ENCODE measurements at places on chromosomes 13 and 19.

DNA sequence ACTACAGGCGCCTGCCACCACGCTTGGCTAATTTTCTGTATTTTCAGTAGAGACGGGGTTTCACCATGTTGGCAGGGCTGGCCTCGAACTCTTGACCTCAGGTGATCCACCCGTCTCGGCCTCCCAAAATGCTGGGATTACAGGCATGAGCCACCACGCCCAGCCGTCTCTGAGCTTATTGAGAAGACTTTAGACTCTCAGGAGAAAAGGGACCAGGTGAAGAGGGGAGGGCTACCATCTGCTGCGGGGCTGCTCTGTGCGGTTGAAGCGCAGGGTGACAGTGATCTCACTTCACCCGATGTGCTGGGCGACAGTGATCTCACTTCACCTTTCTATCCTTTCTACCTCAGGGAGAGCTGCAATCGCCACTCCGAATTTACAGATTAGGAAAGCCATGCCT, 25.3 kb downstream of the PDCD5 start:
- DNase-seq, result no peak

GRCh38 chr13:87129602-87130300, 541.4 kb upstream of the SLITRK5 start:
- no peak for DNase-seq

DNA sequence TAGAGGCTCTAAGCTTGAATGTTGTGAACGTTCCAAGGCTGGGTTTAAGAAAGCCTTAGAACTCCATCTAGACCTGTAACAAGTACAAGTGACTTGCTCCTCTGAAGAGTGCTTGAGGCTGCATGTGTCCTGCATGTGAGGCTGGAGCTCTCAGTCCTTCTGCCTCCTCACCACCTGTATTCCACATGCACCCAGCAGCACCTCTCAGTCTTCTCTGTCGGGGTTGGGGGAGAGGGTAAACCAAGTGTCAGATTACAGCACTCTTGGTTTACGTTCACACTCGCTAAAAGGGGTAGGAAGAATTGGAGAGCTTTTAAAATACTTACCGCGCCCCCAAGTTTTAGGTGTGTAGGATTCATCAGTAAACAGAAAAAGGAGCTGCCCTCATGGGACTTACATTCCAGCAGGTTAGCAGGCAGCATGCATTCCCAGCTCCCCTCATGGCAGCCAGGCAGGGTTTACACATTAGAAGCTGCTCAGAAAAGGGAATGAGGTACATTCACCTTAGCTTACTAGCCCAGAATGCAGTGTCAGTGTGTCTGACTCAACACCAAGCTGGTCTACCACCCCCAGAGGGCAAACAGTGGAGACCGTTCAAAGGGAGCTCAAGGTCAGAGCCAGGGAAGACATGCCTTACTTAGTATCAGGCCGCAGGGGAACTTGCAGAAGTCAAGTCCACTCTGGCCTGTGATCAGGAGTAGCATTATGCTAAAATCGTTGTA, 248.1 kb downstream of the PCCA start:
- no peak for DNase-seq

DNA sequence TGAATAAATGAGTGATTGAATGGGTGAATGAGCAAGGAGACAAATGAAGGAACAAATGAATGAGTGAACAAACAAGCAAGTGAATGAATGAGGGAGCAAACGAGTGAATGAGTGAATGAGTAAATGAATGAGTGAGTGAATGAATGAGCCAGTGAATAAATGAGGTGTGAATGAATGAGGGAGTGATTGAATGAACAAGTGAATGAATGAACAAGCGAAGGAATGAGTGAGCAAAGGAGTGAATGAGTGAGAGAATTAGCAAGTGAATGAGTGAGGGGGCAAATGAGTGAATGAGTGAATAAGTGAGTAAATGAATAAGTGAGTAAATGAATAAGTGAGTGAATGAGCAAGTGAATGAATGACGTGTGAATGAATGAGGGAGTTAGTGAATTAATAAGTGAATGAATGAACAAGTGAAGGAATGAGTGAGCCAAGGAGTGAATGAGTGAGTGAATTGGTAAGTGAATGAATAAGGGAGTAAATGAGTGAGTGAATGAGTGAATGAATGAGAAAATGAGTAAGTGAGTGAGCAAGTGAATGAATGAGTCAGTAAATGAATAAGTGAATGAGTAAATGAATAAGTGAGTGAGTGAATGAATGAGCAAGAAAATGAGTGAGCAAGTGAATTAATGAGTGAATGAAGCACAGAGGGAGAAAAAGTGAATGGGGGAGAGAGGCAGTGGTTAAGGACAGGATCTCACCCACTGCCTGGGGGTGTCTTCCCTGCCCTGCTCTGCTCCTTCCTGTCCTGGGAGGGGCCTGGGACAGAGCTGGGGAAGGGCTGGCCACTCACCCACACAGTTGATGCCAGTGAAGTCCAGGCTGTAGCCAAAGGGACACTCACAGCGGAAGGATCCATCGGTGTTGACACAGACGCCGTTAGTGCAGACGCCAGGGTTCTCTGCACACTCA, 36.4 kb downstream of the CCL25 start:
- DNase-seq, result no peak

DNA sequence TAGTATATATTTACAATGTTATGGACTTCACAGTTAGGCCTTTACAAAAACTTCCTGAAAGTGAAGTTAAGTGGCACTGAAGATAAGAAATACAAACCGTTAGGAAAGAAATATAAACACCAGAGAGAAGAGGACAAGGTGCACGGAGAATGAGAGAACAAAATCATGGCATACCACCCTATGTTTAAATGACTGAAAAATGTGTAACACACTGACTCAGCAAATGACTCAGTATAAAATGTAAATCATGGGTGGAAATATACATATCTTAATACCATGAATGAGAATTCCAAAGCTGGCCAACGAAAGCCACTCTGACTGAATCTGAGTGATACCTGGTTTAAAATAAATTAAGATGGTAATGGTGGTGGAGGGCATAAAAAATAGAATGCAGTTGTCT, 260.8 kb downstream of the DNAJC15 start:
- no peak for DNase-seq

- no peak for DNase-seq
These were observed 799 bp downstream of the PVR start for GRCh38 chr19:44644402-44645016.

- no peak for DNase-seq
These were observed 2.2 kb downstream of the FFAR1 start for GRCh38 chr19:35349614-35350521.

- no peak for DNase-seq
These were observed 706.5 kb upstream of the MIR17HG start for GRCh38 chr13:90640976-90641375.

DNA sequence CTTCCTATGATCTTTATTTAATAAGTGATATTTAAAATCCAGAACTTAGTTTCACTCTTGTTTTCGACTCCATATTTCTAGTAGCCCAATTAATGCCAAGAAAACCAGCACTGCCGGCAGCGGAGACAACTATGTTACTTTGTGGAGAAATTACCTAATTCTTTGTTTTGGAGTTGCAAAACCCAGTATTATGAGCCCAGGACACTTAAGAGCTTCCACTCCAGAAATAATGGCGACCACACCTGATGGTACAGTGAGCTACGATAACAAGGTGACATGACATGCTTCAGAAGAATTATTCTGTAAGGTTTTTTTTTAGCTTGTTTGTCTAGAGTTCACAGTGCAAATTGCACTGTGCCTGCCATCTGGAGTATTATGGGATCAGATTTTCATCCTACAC, 136.4 kb downstream of the ZAR1L start:
- no peak for DNase-seq

DNA sequence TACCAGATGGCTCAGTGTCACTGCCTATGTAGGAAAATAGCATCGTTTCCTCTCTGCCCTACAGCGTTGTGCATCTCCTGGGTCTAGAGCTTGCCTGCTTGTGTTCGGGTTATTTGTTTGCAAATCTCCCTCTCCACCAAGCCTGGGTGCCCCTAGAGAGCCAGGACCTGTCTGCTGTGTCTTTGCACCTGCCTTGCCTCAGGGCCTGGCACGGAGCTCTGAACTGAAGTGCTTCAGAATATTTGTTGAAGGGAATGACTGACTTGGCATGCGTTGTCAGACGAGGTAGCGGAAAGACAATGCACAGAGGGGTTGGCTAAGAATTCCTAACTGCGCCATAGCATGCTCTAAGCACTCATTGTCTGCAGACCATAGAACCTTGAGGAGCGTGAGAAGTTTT, 263.4 kb downstream of the FGF9 start:
- DNase-seq, result no peak

DNA sequence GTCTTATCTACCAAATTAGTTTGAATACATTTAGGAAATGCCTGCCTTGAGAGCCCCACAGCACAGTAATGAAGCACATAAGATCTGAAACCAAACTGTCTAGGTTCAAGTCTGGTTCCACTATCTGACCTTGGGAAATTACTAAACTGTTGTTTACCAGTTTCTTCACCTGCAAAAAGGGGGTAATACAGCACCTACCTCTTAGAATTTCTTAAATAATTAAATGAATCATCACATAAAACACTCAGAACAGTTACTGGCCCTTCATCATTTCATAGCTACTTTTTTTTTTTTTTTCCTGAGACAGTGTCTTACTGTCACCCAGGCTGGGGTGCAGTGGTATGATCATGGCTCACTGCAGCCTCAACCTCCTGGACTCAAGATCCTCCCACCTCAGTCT, 59.6 kb downstream of the USP12 start:
- no peak for DNase-seq

GRCh38 chr13:98785405-98785804, 32.9 kb upstream of the SLC15A1 start:
- DNase-seq, result no peak

GRCh38 chr13:72920097-72920496, 138.2 kb downstream of the PIBF1 start:
- no peak for DNase-seq

DNA sequence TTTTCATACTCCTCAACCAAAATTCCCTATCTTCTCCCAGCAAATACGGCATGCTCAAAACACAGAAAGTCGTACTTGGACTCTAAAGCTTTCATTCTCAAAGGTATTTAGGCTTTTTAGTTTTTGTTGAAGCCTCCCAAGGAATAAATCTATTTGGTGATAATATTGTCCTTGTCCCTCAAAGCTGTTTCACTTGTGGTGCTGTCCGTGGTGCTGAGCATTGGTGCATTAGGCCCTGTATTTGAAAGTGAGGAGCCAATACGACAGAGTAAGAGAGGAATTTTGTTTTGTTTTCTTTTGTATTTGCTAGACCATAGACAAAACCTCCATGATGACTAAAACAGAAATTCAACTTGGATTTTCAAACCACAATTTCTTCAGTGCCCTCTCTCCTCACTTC, 3.2 kb upstream of the LGALS13 start:
- no peak for DNase-seq

GRCh38 chr19:19256072-19256969, 16.8 kb downstream of the TM6SF2 start:
- no peak for DNase-seq

DNA sequence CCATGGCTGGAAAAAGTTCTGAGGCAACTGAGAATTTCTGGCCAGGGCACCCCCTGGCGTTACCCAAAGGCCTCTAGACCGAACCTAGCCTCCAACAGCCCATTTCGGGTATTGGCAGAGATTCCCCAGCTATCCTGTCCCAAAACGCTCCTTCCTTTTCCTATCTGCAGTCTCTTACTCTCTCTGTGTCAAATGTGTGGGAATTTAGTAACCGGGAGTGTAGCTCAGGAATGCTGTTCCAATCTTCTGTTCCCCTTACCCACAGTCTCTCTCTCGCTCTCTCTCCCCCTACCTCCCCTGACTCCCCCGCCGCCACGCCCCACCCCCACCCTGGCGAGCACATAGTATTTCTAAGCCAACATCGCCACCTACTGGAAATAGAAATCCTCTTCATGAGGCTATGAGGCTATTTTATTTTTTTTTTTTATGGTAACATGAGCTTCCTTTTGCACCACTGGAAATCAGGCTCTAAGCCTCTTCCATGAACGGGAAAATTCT, 27.0 kb downstream of the OXGR1 start:
- DNase-seq, result no peak

DNA sequence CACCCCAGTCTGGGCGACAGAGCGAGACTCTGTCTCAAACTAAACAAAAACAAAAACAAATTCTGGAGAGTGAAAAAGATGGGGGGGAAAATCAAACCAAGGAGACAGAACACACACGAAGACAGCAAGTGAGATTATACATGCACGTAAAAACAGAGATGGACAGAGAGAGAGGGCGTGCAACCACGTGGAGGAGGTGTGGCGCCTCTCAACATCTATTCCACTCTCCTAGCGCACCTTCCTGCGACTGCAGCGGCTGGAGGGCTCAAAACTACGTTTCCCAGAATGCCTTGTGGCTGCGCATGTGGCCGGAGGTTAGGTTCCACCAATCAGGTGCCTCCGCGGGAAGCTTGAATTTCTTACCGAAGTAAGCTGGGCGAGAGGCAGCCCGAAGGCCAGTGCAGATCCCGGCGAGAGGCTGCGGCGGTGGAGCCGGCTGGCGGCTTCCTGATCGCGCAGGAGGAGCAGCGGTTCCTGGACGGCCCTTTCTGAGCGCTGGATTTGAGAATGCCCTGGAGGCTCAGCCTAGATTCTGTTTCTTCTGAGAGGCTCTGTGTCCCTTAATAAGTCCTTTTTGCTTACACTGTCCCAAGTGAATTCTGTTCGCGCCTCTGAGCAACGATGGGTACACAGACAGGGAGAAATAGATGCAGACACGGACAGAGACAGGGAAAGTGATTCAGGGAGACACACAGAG, 13.1 kb upstream of the NANOS2 start:
- no peak for DNase-seq

GRCh38 chr13:85666356-85666755, 132.9 kb downstream of the SLITRK6 start:
- no peak for DNase-seq

- DNase-seq, result no peak
These were observed 14.9 kb downstream of the LAIR2 start for GRCh38 chr19:54517483-54517882.

GRCh38 chr19:50310759-50311465, 18.3 kb downstream of the KCNC3 start:
- no peak for DNase-seq

DNA sequence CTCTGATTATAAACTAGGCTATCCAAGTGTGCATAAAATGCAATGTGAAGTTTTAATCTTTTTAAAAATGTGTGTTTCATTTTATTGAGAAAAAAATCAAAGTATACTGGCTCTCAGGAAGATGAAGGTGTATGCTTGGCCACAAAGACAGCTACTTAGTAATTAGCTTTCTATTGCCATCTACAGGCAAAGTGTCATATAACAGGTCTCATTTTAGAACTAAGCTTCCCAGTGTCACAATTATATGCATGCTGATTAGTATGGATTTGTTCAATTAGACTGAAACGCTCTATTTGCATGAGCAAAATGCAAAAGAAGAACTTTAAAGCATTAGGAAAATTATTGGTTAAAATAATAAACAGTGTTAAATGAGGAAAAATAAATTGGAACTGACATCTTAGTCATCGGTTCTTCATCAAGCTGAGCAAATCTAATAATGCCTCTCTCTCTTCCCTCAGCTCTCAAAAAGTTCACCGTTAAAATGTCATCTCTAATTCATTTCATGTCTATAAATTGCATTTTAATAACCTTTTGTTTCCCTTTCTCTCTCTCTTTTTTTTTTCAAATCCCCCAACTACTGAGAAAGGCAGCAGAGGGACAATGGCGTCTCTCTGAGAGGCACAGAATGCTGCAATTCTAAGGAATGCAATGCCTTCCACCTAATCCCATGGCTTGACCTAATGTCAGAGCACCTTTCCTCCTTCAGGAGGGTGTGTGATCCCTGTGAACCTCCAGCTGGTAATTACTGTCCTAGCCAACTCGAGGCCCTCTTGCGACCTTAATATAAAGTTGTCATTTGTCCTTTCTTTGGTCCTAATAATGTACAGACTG, 313.1 kb upstream of the MAB21L1 start:
- no peak for DNase-seq

Data from brain pericyte (primary cell).